ENCODE measurements at places on chromosomes 12 and 14.

GRCh38 chr12:125549836-125550235 is 484.6 kb downstream of the AACS start:
- no peak for DNase-seq

- DNase-seq: peak; percentile 8
Measured at GRCh38 chr14:71322655-71323250, 415.5 kb downstream of the PCNX1 start.

GRCh38 chr12:2453761-2454090 is 341.0 kb upstream of the FKBP4 start:
- no peak for DNase-seq

- DNase-seq: no peak
Measured at GRCh38 chr12:77299001-77299400, 233.6 kb upstream of the E2F7 start.

DNA sequence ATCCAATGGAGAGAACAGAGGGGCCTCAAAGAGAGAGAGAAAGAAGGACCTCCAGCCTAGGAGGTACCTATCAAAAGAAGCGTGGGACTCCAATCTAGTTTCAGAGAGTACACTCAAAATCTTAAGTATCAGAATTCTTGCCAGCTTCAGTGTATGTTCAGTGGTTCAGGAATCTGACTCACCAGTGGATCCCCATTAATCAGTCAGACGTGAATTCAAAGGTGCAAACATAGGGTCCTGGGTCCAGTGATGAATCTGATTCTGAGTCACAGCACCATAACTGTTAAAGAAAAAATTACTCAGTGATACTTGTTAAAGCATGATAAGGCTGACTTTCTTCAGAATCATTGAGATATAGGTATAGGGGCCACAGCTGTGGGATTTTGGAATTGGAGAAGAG is 33.2 kb downstream of the ETNK1 start:
- DNase-seq: no peak

DNA sequence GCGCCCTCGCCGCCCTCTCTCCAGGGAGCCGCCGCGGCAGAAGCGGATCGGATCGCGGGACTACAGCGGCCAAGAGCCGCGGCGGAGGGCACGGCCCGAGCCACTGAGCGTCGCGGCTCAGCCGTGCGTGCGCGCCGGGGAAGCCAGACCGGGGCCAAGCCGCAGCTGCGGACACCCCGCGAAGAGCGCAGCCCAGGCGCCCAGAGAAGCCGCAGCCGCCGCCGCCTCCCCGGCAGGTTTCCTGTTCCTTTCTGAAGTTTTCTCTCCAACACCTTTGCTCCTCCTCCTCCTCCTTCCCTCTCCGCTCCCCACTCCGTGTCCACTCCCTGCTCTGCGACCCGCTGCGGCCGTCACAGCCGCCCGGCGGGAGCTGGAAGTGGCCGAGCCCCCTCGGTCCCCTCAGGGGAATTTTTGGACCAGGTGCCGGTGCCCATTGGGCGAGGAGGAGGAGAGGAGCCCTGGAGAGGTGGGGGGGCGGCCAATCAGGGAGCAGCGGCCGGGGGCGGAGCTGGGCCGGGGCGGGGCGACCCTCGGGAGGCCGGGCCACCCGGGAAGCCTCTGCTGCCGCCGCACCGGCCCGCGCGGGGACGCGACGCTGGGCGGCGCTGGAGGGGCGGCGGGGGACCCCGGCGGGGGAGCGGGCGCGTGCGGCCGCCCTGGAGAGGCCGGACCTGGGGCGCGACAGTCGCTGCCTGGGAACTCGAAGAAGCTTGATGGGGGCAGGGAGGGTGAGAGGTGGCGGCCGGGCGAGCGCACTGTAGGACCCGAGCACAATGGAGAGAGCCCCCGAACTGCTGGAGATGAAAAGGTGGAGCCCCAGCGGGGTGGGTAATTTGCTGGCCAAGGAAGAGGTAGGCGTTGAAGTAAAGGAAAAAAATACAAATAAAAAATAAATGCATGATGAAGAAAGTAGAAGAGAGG is at the start of gene ITPR2:
Gene ITPR2 (minus strand): TSS at position 373 of the 921 bp plus-strand sequence. CDS start 413 bp downstream, outside the sequence.
- DNase-seq: peak; percentile 98

GRCh38 chr14:26594148-26594547 is 3.7 kb downstream of the NOVA1 start:
- no peak for DNase-seq

DNA sequence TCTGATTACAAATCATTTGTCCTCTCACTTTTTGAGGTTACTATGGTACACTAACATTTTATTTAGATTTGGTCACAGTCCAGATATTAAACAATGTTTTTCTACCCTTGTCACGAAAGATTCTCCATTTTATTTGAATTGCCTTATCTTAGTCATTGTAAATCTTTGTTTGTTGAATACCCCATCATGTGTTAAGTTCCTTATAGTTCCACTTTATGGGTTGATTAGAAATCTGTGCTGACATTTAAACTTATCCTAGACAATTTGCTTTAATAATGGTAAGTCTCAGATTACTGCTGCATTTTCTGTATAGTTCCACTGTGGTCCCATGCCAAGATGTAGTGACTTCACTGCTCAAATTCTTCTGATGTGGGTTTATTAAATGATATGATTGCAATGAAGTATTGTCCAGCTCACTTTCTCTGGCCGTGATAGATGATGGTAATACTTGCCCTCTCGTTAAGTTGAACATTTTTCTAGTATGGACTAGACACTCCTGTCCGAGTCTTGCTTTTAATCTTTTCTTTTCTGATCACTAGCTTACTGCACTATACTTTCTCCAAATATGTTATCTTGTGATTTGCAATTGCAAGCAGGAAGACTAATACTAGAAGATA is 1107.3 kb downstream of the SLC6A15 start:
- DNase-seq: no peak

DNA sequence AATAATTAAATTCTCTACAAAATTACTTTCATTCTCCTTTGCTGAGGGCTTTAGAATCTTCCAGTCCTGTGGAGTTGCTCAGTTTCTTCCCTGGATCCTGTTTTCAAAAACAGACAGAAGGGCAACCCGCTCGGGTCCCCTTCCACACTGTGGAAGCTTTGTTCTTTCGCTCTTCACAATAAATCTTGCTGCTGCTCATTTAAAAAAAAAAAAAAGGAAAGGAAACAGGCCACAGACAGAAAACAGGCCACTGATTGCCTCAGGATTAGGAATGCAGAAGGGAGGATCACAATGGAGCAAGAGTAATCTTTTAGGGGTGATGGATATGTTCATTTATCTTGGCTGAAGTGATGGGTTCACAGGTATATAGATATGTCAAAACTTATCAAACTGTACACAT is 29.5 kb upstream of the HIGD1C start:
- no peak for DNase-seq

DNA sequence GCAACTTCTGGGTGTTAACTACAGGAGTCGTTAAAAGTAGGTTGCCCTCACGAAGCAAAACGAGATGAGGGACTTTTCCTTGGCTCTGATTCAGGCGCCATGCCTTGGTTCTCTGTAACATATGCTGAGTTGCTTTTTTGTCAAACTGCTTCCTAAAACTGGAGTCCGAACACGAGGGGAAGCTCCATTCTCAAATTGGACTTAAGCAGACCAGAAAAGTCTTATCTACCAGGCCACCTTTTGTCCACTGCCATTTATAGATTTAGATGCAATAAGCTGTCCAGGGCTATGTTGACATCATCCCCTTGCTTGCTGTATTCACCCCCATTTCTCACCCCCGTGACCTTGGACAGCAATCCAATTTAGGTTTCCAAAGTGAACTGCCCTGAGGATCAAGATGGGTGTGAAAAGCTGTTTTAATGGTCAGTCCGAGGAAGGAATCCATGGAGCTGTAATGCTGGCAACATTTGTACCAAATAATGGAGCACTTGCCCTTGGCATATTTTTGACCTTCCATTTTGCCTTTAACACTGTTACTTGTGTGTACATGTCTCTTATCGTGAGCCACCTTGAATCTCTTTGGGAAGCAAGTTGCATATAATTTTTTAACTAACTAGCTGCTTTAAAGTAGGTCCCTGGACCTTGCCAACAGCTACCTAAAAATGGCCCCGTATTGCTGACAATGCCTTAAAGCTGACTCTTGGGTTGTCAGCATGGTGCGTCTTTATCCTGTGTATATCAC is 298.1 kb downstream of the EGLN3 start:
- DNase-seq: no peak

GRCh38 chr12:1933342-1934051 is 15.0 kb upstream of the CACNA2D4 start:
- DNase-seq: peak; percentile 51

DNA sequence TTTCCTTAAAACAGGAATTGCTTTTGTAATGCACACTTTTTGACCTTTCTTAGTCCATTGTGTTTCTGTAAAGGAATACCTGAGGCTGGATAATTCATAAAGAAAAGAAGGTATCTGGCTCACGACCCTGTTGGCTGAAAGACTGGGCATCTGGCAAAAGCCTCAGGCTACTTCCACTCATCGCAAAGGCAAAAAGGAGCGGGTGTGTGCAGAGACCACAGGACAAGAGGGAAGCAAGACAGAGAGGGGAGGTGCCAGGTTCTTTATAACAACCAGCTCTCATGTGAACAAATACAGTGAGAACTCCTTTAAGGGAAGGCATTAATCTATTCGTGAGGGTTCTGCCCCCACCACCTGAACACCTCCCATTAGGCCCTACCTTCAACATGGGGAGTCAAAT is 182.1 kb downstream of the C12orf50 start:
- DNase-seq: no peak

DNA sequence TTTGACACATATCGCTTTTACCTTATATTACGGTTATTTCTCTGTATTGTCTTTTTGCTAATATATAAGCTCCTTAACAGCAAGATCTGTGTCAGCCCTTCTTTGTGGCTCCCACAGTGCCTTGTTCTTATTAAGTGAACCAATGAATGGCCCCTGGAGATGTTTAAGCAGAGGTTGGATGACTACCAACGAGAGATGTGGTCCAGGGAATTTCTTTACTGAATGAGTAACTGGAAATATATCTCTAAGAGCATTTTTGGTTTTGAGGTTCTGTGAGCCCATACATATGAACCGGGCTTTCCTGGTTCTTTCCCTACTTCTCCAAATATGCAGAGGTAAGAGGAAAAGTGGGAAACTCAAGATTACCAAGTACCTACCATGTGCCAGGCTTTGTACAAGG is 23.5 kb downstream of the CALCOCO1 start:
- no peak for DNase-seq

DNA sequence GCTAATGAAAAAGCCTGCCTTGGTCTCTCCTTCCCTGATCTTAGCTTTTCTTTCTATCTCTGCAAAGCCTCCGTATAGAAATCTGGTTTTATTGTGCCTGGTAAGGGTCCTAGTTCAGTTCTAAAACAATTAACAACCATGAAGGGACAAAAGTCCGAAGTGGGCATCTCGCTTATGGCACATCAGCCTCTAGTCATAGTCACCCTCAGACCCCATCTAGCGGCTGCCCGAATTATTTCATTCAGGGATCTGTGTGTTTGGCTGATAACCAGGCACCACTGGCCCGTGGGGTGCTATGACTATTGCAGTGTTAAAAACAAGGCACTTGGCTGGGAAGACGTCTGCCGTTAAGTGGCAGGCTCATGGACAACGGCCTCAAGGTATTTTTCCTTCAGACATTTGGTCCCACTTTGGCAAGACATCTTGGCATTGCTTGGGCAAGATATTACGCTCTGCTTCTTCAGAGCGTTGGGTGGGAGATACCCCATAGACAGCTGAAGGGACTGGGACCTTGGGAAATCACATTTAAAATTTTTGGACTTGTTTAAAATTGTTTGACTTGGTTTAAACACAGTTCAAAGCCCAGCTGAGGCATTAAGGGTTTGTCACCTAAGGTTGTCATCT is 87.1 kb downstream of the SINHCAF start:
- DNase-seq: peak; percentile 87

DNA sequence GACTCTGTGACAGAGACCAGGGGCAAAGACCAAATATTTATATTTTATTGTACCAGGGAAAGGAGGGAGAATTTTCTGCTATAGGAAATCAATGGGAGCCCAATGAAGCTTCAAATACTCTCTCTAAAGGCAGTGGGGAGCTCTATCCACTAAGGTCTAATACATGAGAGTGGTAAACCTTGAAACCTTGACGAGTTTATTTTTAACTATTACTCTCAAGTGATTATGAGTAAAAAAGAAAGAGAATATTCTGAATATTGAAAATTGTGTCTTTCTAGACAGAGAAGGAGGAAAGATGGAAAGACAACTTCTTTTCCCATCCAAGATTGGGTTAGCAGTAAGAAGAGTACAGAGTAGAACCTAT is 1722.1 kb upstream of the SEL1L start:
- DNase-seq: no peak

DNA sequence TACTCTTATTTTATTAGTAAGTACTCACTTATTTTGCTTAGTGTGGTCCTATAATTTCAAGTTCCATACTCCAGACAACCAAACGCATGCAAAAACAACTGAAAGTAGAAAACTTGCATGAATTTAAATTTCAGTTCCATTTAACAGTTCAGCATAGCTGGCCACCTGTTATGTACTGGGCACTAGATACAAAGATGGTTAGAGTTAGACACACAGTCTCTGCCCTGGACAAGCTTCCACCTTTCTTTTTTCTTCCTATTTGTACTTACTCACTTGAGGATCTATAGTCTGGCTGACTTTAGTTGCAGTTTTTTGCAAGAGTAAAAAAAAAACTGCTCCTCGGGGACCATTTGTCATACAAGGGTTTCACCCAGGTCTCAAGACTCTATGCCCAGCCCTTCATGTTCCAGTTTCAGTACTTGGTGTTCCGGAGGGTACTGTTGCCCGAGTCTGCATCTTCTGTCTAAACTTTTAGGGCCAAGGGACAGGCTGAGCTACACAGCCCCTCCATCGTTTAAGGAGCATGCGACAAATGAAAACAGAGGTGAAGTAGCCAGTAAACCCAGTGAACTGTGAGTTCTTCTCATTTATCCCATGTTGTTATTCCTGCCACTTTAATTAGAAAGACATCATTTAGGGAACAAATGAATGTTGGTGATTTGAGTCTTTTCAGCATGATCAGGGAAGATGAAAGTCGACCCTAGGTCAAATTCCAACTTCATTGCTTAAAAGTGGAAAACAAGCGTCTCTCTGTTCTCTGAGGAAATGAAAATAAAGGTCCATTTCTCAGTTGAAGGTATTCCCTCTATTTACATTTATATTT is 22.3 kb downstream of the RPGRIP1 start:
- DNase-seq: peak; percentile 41

DNA sequence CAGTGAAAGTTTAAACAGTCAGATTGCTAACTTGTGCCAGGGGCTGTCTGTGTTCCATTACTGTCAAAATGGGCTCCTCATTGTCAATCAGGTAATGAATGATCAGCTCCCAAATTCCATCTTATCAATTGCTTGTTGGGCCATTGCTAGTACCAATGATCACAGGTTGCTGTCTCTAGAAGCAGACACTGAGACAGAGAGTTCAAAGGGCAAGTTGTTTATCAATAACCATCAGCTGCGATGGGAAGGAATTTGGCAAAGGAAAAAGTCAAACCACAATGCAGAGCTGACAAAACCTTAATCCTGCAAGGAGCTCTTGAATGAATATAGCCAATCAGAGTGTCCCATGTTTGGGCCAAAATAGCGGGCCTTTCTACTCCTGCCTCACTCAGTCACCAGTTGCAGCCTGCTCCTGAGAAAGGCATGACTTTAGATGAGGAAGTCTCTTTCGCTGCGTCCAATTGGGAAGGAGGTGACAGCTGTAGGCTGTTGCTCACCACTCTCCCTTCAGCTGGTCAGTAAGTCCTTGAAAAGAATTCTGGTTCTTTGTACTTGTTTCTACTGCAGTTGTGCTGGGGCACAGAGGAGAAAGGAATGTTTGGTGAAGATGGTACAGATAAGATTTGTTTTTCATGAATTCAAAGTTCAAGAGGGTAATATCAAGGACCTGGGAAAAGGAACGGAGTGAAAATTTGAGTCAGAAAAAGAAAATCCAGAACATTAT is 179.2 kb upstream of the PDE3A start:
- DNase-seq: no peak

- DNase-seq: no peak
Measured at GRCh38 chr12:56998316-56998715, 8.0 kb downstream of the ZBTB39 start.

- no peak for DNase-seq
Measured at GRCh38 chr14:94056579-94057308, 24.3 kb downstream of the DDX24 start.

Measured in thyroid gland (tissue), 4 donors.